ENCODE measurements at places on chromosomes 6 and 20. TPM values are rescaled to one million over a fixed set of nuclear protein-coding genes. Genes with fewer than 3 reads are reported as not detected.

TRIM40 gene
- not detected for total RNA-seq

PDYN gene
- total RNA-seq, result not detected

ARMH2 gene
- total RNA-seq, result not detected

APCDD1L gene
- 7.0 TPM for total RNA-seq

KIAA1755 gene
- total RNA-seq, result 1.9 TPM

HLA-DRB5 gene
- not detected for total RNA-seq

ESR1 gene
- 0.92 TPM for total RNA-seq

MYCT1 gene
- total RNA-seq, result under 0.01 TPM

LAMP5 gene
- under 0.01 TPM for total RNA-seq

CPNE5 gene
- total RNA-seq, result 0.55 TPM

BTN3A1 gene
- 26.3 TPM for total RNA-seq

AVP gene
- total RNA-seq, result not detected

EDN3 gene
- not detected for total RNA-seq

CYP24A1 gene
- total RNA-seq, result 0.28 TPM
